ENCODE measurements at places on chromosomes 6 and 20. TPM values are rescaled to one million over a fixed set of nuclear protein-coding genes. Genes with fewer than 3 reads are reported as not detected.

Gene SLC25A27
- 28.9 TPM for total RNA-seq

Gene CPXM1
- total RNA-seq: 6.8 TPM

- DNase-seq: no peak
Measured at GRCh38 chr6:41021832-41022231, 17.2 kb downstream of the UNC5CL start.

GRCh38 chr6:140809694-140810101, 1323.0 kb upstream of the GJE1 start:
- no peak for DNase-seq

- DNase-seq: no peak
Measured at GRCh38 chr6:159800141-159800865, at the start of gene PNLDC1. Gene PNLDC1 (plus strand): TSS chr6:159800276. CDS start chr6:159800308, 32 bp downstream.

GRCh38 chr20:23574977-23575376, 6.7 kb upstream of the CST9L start:
- DNase-seq: no peak

- peak; percentile 76 for DNase-seq
Measured at GRCh38 chr6:161393839-161394364, 120.0 kb upstream of the AGPAT4 start.

DNA sequence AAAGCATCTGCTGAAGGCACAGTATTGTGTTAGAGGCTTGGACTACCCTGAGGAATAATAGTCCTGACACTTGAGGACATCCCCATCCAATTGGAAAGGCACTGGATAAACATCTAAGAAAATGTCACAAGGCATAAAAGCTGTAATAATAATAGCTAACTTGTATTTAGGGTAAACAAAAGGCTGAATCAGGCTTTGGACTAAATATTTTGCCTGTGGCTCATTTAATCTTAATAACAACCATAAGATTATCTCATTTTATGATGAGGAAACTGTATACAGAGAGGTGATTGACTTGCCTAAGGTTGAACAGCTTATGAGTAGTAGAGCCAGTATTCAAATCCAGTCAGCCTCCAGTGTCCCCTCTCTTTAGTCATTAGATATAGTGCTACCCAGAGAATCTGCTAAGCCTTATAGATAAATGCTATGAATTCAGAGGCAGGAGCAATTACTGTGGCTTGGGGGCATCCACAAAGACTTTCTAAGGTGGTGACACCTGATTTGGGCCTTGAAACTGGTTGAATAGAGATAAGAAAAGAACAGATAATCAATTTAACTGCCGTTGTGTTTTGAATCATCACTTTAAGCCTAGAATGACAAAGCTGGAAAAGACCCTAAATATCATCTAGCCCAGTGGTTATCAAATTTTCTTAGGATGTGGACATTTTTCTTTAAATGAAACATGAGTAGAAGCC, 7.5 kb upstream of the ZSWIM1 start:
- no peak for DNase-seq

DNA sequence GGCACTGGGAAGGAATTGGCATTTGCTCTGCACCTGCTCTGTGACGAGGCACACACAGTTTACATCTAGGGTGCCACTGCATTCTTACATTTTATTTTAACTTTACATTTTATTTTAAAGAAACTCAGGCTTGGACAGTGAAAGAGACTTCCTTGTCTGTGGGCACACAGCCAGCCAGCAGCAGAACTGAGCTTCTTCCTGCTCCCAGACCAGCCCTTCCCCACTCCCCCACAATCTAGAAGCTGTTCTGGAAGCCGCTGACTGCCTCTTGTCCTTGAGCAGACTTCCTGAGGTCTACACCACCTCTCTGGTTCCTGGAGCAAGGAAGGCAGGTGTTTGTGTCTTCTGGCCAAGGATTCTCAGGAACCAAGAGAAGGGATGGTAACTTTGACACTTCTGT, 27.9 kb upstream of the CD93 start:
- DNase-seq: peak; percentile 29

GRCh38 chr6:15512721-15513120, 150.1 kb downstream of the DTNBP1 start:
- no peak for DNase-seq

GRCh38 chr6:50939931-50940330, 121.3 kb downstream of the TFAP2B start:
- no peak for DNase-seq

DNA sequence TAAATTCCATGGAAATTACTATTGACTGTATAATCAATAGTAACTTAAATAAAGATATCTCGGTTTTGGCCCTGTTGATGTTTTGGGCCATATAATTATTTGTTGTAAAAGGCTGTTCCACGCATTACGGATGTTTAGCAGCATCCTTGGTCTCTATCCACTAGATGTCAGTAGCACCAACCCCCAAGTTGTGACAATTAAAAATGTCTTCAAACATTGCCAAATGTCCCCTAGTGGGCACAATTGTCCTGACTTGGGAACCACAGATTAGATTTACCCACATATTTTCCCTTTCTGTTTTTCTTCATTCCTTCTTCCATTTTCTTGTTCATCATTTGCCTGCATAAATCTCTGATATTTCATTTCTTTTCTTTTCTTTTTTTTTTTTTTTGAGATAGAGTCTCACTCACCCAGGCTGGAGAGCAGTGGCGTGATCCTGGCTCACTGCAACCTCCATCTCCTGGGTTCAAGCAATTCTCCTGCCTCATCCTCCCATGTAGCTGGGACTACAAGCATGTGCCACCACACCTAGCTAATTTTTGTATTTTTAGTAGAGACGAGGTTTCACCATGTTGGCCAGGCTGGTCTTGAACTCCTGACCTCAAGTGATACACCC, 13.6 kb upstream of the WFDC8 start:
- DNase-seq: peak; percentile 12

DNA sequence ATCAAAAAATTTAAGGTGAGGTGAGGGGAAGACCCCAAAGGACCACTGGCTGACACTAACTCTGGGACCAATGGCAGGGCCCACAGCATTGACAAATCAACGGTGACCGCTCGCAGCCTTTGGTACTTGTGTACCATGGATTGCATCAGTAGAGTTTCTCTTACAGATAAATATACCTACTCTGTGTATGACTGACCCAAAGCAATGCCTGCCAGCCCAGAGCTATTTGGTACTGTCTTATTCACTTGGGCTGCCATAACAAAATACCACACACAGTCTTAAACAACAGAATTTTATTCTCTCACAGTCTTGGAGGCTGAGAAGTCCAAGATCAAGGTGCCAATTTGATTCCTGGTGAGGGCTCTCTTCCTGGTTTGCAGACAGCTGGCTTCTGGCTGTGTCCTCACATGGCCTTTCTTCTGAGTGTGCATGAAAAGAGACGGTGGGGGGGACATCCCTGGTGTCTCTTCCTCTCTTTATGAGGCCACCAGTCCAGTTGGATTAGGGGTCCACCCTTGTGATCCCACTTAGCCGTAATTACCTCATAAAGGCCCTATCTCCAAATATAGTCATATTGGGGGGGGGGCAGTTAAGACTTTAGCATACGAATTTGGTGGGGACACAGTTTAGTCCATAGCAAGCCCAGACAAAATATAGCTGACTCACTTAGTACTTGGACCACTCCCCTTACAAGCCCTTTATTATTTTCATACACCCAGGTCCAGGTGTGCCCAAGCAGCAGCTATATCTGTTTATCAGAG, 336.3 kb downstream of the CD83 start:
- no peak for DNase-seq
